ENCODE measurements at places on chromosomes 2 and 18.

DNA sequence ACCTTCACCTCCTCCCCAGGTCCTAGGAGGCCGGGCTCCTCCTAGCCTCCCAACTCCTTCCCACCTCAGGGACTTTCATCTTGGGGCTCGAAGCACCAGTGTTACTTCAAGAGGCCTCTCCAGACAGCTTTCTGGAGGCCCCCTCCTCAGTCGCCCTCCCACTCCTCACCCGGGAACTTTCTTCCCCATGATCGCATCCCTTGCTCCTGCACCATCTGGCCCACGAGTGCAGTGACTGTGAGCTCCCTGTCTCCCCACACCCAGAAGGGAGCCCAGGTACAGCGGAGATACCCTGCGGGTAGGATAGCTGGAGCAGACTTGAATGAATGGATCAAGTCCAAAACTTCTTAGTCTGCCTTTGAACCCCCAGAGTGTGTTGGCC lies 6.1 kb downstream of the ERFE start:
- no peak for DNase-seq

- no peak for DNase-seq
Observed at GRCh38 chr18:29321561-29321960, 1144.6 kb upstream of the CDH2 start.

DNA sequence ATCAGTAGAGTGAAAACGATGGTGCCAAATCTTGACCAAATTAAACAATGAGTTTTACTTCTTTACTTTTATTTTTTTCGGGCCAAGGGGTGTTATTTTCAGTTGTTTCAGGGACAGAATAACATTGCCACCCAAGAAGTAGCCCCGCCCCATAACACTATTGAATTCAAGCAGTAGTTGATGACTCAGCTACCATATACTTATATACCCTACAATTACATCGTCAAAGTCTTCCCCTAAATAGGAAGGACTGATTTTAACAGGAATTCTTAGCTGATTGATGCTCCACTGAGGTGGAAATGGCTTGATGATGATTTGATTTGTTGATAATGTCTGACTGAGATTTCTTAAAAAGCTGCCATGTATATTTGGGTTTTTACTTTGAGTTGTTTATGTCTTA lies 24.7 kb downstream of the LYPD6B start:
- no peak for DNase-seq

DNA sequence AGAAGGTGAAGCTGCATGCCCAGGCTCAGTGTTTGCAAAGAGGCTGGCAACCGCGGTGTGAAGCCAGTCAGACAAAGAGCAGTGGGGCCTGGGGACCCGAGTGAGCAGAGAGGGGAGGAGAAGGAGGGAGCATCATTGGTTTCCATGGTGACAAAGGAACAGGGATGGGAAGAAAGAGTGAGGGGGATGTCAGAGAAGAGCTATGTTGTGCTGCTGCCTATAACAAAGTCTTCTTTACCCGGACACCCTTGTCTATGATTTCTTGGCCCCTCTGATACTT lies 14.5 kb downstream of the TMEM247 start:
- DNase-seq: no peak

DNA sequence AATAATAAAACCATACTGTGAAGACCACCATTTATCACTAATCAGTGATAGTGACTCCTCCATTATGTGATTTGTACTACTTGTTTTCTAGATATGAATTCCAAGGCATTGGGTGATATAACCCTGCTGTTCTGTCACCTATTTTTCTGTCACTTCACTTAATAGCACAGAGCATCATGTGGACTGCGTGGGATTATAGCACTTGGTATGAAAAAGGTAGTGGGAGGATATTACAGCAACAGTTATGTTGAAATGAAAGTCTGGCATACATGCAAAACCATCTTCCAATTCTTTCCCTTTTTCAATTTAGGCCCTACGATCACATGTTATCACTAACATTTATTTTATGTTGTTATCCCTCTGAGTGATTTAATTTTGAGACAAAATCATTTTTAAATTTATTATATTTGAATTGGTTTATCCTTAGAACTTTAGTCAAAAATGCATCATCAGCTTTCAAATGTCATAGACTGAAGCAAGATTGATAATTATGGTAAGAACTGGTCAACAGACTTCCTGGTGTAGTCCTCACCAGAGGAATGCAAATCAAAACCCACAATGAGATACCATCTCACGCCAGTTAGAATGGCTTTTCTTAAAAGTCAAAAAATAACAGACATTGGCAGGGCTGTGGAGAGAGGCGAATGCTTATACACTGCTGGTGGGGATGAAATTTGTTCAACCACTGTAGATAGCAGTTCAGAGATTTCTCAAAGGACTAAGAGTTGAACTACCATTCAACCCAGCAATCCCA lies 242.6 kb downstream of the IKZF2 start:
- no peak for DNase-seq

DNA sequence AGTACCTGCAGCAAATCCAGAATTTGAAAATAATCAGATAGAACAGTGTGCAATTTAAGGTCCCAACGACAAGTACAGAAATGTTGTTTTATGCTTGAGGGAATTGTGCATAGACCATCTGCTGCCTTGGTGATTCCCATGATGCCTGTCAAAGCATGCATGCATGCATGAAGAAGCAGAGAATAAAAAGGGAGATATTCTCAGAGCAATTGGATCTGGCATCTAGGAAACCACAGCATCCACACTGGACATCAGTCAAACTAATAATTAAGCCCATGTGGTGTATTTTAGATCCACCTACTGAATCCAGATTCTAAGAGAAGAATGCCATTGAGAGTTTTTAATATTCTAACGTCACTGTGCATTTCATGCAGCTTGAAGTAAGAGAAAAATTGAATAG lies 361.2 kb downstream of the FSIP2 start:
- DNase-seq: no peak

- DNase-seq: no peak
Observed at GRCh38 chr18:33665641-33666040, 87.6 kb downstream of the ASXL3 start.

DNA sequence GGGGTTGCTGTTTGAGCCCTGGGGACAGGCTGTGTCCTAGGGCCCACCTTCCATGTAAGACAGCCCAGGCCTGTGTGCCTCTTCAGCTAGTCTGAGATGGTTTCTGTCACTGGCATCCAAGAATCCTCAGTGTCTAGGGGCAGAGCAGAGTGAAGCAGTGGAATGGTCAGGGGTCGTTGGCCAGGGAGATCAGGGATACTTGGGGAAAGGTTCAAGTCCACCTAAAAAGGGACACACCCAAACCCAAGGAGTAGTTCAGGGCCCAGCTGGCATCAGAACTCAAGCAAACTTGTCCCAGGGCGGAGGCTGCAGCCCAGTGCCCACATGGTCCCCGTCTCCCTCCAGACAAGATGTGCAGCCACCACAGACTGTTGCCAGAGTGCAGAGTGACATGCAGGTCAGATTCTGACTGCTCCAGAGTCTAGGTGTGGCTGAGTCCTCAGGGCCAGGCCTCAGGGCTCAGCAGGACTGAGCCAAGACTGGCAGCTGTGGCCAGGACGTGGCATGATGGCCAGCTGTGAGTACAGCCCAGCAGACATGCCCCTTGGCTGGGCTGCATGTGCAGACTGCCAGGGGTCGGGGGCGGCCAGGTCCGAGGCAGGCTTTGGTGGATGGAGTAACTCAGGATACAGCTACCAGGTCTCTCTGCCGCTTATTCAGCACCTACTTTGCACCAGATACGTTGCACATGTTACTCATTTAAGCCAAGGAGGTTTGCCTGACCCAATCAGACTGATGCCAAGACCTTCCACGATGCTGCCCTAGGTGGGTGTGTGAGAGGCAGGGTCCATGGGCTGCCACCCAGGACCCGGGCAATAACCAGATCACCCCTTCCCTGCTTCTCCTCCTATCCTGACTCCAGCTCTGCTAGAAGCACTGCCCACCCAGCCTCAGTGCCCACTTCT lies 146.6 kb downstream of the SMAD7 start:
- DNase-seq: no peak

GRCh38 chr18:50494569-50494968 lies 65.3 kb upstream of the MAPK4 start:
- no peak for DNase-seq

- no peak for DNase-seq
Observed at GRCh38 chr18:58979615-58980014, 114.9 kb downstream of the ZNF532 start.

- DNase-seq: peak; percentile 5
Observed at GRCh38 chr2:70709275-70710037, 58.5 kb downstream of the ADD2 start.

DNA sequence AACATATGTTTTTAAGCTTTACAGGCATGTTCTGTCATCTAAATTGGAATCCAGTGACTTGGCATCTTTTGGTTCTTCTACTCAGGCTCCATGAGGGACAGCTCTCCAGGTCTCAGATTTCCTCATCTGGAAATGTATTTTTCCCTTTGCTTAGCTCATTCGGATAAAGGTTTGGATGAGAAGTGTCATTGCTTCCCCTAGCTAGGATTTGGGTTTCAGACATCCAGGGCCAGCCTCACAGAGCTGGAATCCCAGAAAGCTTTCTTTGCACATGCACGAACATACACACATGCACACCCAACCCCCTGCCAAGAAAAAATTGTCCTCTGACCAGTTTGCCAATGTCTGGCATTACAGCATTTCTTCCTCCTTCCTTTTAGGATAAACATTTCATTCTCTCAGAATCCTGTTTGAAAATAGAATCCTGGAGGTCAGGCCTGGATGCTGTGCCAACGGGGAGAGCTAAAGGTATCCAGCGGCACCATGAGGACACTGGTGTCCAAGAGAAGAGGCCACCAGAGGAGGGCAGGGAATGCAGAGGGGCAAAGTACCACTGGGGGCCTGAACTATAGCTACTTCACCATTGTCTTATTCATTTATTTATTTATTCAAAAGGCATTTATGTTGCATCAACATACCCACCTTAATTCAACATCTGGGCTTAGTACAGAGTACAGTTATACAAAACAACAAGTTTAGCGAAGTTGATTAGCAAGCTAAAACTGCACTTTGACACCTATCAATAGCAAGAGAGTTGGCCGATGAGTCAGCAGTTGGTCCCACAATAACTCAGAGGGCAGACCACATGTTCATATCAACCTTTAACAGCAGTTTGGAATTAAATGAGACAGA lies 97.9 kb upstream of the ATL2 start:
- DNase-seq: peak; percentile 62

Data from activated CD8-positive, alpha-beta T cell treated with anti-CD3 and anti-CD28 coated beads for 36 hours (primary cell).